Smooth muscle cell of the umbilical artery (primary cell): ENCODE measurements at places on chromosomes 2 and 18. TPM values are rescaled to one million over a fixed set of nuclear protein-coding genes. Genes with fewer than 3 reads are reported as not detected.

The CCT4 gene
- total RNA-seq, result 165 and 217 TPM in 2 replicates

The FAM228B gene
- total RNA-seq, result 8.4 and 11.6 TPM in 2 replicates

The SDC1 gene
- total RNA-seq, result 77.2 and 102 TPM in 2 replicates

The KIF3C gene
- 15.1 and 22.1 TPM in 2 replicates for total RNA-seq

The MDH1B gene
- total RNA-seq, result 0.59 and 0.78 TPM in 2 replicates
